ENCODE measurements at places on chromosomes 1 and 21. TPM values are rescaled to one million over a fixed set of nuclear protein-coding genes. Genes with fewer than 3 reads are reported as not detected.

Gene MRPL55
- total RNA-seq = 343 TPM

Gene DAB1
- not detected for total RNA-seq

GRCh38 chr1:7048395-7048794 is 263.1 kb downstream of the CAMTA1 start:
- no peaks in the 10 kb centered on the region for H3K36me3 ChIP-seq
- no peak overlapping the region for H3K27ac ChIP-seq
- DNase-seq = no peak
- H3K27me3 ChIP-seq = peaks cover 34% of the 10 kb centered on the region

- H3K27me3 ChIP-seq = no peaks in the 10 kb centered on the region
- no peaks in the 10 kb centered on the region for H3K4me1 ChIP-seq
- H3K4me3 ChIP-seq = no peak overlapping the region
- DNase-seq = no peak
- H3K27ac ChIP-seq = no peak overlapping the region
Measured at GRCh38 chr1:12315146-12315545, 85.3 kb downstream of the VPS13D start.

DNA sequence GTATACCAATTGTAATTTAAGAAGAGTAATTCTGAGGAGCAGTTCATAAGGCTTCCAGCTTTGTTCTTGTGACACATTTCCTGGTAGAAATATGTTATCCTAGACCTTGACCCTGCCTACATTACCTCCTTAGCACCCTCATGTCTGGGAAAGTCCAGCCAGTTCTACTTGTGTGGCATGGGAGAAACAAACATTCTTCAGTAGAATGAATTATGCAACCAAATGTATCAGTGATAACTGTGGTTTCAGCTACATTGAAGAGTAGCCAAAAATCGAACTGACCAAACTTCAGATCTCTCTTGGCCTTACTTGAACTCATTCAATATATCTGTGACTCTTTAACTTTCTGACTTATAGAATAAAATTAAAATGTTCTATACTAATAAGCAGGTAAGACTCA is 308.1 kb upstream of the LYPLAL1 start:
- no peaks in the 10 kb centered on the region for H3K27me3 ChIP-seq
- H3K27ac ChIP-seq = no peak overlapping the region
- peaks cover 12% of the 10 kb centered on the region for H3K4me1 ChIP-seq
- peak; percentile 66 for DNase-seq

GRCh38 chr1:31669786-31670592 is 25.3 kb upstream of the PEF1 start:
- H3K36me3 ChIP-seq = no peaks in the 10 kb centered on the region
- H3K27ac ChIP-seq = peak overlapping the region; percentile 43
- no peaks in the 10 kb centered on the region for H3K27me3 ChIP-seq
- DNase-seq = peak; percentile 77

GRCh38 chr1:46659307-46659870 is 8.8 kb downstream of the ATPAF1 start:
- no peaks in the 10 kb centered on the region for H3K4me1 ChIP-seq
- no peak overlapping the region for H3K4me3 ChIP-seq
- H3K27ac ChIP-seq = no peak overlapping the region
- no peaks in the 10 kb centered on the region for H3K27me3 ChIP-seq
- peaks cover 37% of the 10 kb centered on the region for H3K36me3 ChIP-seq
